ENCODE measurements at places on chromosomes 12 and 14. TPM values are rescaled to one million over a fixed set of nuclear protein-coding genes. Genes with fewer than 3 reads are reported as not detected.

- DNase-seq: no peak
Observed at GRCh38 chr12:19897900-19898408, 458.7 kb downstream of the AEBP2 start.

GRCh38 chr14:26213846-26214575 is 383.8 kb downstream of the NOVA1 start:
- DNase-seq: no peak

- DNase-seq: no peak
Observed at GRCh38 chr14:24943024-24943423, 106.9 kb downstream of the STXBP6 start.

DNA sequence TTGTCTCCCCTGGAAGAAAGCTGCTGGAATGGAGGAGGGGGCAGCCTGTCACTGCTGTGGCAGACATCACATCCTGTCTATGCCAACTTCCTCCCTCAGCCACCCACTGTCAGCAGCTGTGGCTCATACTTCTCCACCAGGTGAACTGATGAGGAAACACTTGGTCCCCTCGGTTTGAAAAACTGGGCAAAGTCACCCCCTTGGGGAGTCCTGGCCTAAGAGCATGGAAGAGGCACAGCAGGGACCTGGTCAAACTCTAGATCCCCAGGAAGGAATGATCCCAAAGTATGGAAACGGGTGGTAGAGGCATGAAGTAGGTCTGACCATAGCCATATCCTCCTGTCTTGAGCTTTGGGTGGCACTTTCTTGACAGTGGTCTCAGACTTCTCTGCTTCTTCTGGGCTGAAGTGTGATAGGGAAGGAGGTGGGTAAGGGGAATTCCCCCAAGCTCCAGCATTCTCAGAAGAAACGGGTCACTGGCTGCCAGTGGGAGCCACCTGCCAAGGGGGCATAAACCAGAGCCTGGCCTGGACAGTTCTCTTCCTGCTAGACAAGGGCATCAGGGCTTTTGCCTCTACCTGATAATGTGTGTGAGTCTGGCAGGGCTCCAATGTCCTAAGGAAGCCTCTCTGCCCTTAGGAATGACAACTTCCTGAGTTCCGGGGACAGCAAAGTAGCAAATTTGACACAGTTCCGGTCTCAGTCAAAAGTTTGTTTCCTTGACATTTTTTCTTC is 36.0 kb downstream of the FMNL3 start:
- DNase-seq: no peak

DNA sequence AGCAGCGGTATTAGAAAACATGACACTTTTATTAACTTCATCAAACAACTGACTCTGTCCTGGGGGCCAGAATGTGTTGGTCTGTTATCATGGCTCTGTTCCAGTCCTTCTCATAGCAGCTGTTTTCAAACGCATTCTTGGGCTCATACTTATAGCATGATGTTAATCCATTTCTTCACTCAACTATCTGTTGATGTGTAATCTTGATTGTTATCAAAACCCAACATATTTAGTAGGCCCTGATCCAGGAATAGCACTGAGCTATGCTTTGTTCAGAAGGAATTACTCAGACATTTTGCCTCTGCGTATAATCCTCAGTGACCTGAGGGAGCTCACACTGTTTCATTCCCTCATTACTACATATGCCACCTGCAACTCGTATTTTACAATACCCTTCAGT is 315.9 kb downstream of the BMP4 start:
- peak; percentile 47 for DNase-seq

Gene RNASE8
- not detected for total RNA-seq

Gene KLRK1
- not detected for total RNA-seq

Gene RHOJ
- total RNA-seq: 4.1 TPM

Gene NID2
- 93.7 TPM for total RNA-seq

Gene PPP1R12A
- 139 TPM for total RNA-seq

Gene CD69
- total RNA-seq: not detected

All from fibroblast of lung (primary cell).